HAP-1 (cell line): ENCODE measurements at places on chromosomes 2 and 18.
A peak's percentile ranks its signal among the peaks of the same experiment; 100 is the strongest.

GRCh38 chr18:8063733-8064132, 496.6 kb downstream of the PTPRM start:
- no peak for DNase-seq

DNA sequence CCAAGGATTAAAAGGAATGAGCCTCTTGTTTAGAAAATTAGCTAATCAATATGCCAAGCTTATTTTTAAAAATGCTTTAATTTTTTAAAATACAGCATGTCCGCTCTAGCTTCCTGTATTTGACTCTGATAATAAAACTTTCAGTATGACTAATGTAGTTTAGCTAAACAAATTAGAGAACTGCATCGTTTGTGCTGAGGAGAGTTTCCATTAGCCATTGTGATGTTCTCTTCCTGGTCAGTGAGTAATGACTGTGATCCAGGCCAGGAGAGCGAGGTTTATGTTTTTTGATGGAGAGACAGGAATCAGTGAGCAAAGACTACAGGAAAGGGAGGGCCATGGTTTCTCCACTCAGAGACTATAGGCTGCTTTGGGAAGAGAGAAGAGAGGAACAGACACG, 237.2 kb upstream of the ETAA1 start:
- no peak for DNase-seq

GRCh38 chr2:73037947-73038585, 33.4 kb downstream of the SFXN5 start:
- no peak for DNase-seq

- DNase-seq, result peak; percentile 14
Measured at GRCh38 chr2:55490554-55490953, 29.0 kb upstream of the CFAP36 start.

DNA sequence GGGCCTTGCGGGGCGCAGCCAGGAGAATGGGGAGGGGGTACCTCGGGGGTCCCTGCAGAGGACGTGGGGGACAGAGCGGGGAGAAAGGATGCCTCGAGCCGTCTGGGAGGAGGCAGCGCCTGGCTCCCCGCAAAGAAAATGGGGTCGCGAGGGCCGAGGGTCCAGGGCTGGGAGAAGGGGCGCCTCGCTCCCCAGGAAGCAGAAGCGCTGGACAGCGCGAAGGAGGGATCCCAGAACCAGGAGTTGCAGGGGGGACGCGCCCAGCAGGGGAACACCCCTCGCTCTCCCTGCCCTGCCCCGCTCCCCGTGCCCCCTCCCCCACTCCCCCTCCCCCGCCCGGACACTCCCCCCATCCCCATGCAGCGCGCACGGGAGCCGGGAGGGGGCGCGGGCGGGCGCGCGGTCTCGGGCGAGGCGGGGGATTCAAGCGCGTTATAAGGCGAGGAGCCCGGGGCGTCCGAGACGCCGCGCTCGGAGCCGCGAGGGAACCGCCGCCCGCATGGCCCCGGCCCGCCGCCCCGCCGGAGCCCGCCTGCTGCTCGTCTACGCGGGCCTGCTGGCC, at the start of gene ERFE:
Gene ERFE, plus strand, starts transcription at position 462 of the 562 bp plus-strand sequence. Its CDS starts 38 bp downstream, at position 500.
- DNase-seq, result peak; percentile 79
